Stimulated activated CD4-positive, alpha-beta T cell treated with anti-CD3 and anti-CD28 coated beads, Interleukin-4, amount 100 ng/mL, for 4 hours (primary cell): ENCODE measurements at places on chromosomes 4 and X.

DNA sequence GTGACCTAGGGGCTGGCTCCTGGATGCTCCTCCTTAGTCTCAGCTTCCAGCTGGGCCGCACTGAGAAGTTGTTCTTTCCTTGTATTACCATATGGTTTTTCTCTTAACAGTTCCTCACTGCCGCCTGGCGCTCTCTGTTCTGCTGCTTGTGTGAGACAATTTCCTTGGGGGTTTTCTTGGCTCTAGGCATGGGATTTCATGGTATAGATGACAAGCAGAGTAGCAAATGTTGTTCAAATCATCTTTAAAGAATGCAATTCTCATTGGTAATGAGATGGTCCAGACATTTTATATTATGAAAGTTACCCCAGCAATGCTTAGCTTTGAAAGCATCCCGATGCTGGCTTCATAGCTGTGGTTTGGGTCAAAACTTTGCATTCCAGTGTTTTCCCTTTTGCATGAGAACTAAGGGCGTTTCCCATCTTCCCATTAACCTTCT lies 37.6 kb downstream of the SEPTIN11 start:
- no peak for DNase-seq

- no peak for DNase-seq
Observed at GRCh38 chr4:6333301-6334202, 63.9 kb downstream of the WFS1 start.

- no peak for DNase-seq
Observed at GRCh38 chrX:40852586-40852985, 117.2 kb upstream of the MED14 start.

DNA sequence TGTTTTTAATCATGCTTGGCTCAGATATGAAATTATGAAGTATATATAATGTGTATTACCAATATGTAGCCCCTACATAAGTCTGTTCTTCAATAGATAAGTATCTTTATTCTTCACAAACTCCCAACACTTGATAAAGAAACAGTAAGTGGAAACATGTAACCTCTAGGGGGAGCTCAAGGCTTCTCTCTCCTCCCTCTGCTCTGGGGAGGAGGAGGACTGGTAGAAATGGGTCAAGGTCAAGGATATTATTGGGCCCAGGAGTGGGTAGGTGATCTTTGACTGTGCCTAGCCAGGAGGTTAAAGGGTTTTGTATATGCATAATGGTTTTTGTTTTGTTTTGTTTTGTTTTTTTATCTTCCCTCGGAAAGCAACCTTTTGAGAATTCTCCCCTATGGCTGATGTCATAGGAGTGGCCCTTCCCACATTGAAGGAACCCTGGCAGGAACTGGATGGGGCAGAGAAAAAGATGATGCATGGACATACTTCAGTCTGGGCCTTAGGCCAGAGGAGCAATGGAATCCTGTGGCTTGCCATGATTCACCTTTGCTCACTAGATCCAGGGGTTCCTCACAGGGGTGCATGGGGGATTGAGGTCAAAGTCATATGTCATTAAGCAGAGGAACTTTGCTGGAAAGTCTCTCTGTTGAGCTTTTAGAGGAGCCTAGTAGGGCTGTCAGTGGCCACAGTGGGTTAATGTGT lies 460.3 kb downstream of the MID1IP1 start:
- DNase-seq, result no peak

GRCh38 chrX:132401935-132402334 lies 86.9 kb downstream of the MBNL3 start:
- no peak for DNase-seq

DNA sequence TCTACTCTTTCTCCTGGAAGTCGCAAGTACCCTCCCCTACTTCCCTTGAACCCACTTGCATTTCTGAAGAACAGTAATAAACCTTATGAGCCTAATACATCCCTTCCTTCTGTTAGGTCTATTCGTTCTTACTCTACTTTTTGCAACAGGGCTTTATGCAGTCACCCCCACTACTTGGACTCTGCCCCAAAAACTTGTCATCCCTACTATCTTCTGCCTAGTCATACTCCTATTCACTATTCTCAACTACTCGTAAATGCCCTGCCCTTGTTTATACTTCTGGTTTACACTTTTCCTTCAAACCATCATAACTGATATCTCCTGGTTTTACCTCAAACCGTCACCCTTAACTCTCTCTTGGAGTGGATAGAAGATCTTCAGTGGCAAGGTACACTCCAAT lies 55.2 kb upstream of the SLIT2 start:
- DNase-seq, result no peak

GRCh38 chrX:136395271-136395670 lies 92.5 kb upstream of the BRS3 start:
- no peak for DNase-seq

GRCh38 chr4:73729534-73730165 lies 10.7 kb upstream of the CXCL8 start:
- no peak for DNase-seq
